Activated T-cell treated with anti-CD3 and anti-CD28 coated beads for 4 hours (primary cell): ENCODE measurements at places on chromosomes 5 and 9.

DNA sequence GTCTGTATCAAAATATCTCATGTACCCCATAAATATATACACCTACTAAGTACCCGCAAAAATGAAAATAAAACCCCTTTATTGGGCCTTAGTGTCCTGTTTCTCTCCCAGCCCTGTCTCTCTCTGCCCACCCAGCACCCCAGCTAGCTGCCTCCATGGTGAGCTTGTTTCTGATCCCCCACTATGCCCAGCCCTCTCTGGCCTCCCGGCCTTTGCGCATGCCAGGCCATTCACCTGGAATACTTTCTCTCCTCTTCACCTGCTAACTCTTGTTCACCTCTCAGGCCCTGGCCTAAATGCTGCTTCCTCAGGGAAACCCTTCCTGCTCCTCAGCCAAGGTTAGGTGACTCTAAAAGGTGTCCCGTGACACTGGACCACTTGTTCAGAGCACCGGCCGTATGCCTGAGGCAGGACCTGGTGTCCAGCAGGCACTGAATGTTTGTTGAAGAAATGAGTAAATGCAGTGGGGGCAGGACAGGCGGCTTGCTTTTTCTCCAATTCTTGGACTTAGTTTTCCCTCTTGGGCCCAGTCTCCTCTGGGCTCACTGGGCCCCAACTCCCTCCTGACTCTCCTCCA, 58.5 kb downstream of the PSD2 start:
- DNase-seq, result no peak

- DNase-seq, result no peak
Observed at GRCh38 chr9:116238225-116238624, 84.6 kb downstream of the PAPPA start.

- DNase-seq, result no peak
Observed at GRCh38 chr5:68028131-68028727, 187.3 kb upstream of the PIK3R1 start.

- no peak for DNase-seq
Observed at GRCh38 chr5:62741761-62742160, 163.1 kb downstream of the LRRC70 start.

GRCh38 chr5:107168848-107169752, 501.6 kb downstream of the EFNA5 start:
- no peak for DNase-seq

DNA sequence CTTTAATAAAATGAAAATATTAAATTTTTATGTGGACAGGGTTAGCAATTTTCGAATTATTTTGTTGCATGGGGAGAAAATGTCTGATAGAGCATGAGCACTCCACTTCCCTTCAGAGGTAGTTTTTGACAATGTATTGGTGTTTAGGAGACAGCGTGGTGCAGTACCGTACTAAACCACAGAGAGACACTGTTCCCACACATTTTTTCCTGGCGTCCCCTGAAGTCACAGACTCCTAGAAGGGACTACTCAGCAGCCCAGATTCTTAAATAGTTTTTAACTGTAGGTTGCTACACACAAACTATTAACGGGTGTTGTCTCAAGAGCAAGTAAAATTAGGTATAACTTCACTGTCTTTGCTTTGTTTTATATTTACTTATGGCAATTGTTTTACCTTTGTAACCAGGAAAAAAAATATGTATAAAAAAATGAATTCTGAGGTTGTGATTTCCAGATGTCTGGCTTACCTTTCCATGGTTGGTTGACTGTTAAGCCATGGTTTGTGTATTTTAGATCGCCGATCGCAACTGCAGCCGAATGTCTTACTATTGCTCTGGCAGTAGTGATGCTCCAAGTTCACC, 171.2 kb downstream of the DOCK8 start:
- no peak for DNase-seq

- no peak for DNase-seq
Observed at GRCh38 chr9:120937596-120937995, 11.0 kb upstream of the TRAF1 start.
